ENCODE measurements at places on chromosomes 5 and 9.
A peak's percentile ranks its signal among the peaks of the same experiment; 100 is the strongest.

DNA sequence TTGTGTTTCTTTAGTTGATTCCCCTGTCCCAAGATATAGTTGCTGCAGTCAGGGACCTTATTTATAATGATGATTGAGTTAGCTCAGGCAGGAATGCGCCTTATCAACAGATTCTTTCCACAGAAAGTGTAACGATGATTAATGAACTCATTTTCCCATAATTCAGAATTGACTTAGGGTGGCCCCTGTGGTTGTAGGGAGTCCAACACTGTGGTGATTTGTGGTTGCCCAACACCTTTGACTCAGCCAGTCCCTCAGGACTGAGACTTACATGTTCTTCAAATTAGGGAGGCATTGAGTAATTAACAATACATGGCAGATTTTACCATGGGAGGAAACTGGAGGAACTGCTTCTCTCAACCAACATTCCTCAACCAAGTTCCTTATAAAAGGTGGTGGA, 221.9 kb downstream of the GABRG2 start:
- DNase-seq, result no peak

- DNase-seq, result no peak
These were observed 92.4 kb downstream of the KCNT1 start for GRCh38 chr9:135794361-135794885.

DNA sequence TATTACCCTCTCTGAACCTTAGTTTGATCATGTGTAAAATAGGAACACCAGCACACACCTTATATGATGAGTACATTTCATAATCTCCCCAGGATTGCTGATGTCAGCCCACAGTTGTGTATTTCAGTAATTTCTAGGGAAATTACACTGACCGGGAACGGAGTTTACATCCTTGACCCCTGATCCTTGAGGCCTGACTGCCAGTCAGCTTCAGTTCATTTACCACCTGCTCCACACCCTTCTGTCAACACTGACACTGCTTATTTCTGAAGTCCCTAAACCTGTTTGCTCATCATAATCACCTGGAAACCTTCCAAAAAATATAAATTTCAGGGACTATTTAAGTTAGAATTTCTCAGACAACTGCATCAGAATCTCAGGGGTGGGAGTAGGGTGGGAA, 55.3 kb downstream of the ZNF622 start:
- no peak for DNase-seq

DNA sequence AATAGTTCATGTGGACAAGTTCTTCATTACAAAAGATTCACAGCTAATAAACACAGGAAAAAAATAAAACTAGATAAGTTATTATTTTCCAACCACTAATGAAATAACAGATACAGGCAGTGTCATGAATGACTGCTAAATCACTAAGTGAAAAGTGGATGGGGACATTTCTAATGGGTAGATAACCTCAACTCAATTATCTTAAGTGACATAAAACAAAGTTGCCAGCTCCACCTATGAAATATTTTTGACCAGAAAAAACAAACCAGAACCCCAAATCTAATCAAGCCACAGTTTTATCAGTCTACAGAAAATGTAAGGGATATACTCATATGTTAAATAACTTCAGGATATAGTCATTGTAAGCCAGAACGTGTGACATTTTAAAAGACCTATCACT, 74.4 kb downstream of the AGTPBP1 start:
- no peak for DNase-seq

GRCh38 chr9:113215132-113215531, 5.9 kb downstream of the FKBP15 start:
- no peak for DNase-seq

DNA sequence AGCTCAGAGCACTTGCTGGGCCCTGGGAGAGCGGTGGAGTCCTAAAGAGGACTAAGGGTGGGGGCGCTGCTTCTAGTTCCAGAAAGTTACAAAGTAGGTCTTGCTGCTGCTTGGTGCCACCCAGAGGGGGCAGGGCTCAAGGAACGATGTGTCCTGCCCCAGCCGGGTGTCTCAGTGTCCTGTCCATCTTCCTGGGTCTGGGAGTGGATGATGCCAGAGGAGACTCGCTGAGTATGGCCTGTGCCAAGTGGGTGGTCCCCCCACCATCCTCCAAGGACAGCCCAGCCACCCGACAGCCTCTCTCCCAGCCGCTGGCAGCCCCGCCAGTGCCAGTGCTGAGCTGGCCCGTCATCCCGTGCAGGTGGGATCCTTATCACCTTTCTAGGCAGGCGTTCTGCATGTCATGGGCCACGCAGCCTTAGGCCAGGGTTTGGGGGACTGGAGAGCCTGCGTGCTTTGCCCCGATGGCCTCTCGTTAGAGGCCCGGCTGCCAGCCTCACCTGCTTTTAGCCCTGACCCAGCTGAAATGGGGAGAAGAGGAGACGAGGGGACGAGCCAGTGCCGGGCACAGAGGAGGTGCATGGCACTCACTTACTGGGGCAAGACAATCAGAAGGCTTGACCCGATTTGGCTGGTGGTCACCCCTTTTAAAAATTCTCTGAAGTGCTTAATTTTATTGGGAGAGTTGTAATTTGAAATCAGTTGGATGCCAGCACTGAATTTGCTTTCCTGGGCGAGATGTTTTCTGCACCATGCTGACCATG, 5.6 kb downstream of the WNK2 start:
- DNase-seq, result no peak

GRCh38 chr9:132993511-132993939, 15.0 kb downstream of the GFI1B start:
- no peak for DNase-seq

GRCh38 chr9:112033237-112034215, 136.9 kb downstream of the UGCG start:
- DNase-seq, result no peak

- no peak for DNase-seq
These were observed 81.9 kb downstream of the MED27 start for GRCh38 chr9:131997779-131998178.

- no peak for DNase-seq
These were observed 84.7 kb upstream of the BRINP1 start for GRCh38 chr9:119453980-119454379.

DNA sequence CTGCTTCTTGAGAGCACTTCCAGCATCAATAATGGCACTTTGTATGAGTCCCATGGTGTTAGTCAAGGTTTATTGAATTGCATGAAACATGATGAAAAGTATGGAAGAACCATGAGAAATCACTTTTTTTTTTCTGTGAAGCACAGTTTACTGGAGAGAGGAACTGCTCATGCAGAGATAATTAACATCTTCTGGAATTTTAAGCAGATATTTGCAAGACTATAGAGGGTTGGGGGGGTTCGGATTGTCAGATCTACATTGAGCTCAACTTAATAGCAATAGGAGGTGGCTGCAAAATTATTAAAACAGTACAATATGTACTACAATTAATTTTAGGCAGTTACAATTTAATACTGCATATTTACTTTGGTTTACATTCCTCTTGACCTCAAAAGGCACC, 204.4 kb upstream of the CDH10 start:
- DNase-seq, result no peak

GRCh38 chr5:145750199-145750598, 84.9 kb downstream of the PRELID2 start:
- DNase-seq, result no peak

- no peak for DNase-seq
These were observed 208.2 kb downstream of the ZNF608 start for GRCh38 chr5:124538191-124538590.

- DNase-seq, result no peak
These were observed 109.6 kb upstream of the CNTLN start for GRCh38 chr9:17025281-17025680.

DNA sequence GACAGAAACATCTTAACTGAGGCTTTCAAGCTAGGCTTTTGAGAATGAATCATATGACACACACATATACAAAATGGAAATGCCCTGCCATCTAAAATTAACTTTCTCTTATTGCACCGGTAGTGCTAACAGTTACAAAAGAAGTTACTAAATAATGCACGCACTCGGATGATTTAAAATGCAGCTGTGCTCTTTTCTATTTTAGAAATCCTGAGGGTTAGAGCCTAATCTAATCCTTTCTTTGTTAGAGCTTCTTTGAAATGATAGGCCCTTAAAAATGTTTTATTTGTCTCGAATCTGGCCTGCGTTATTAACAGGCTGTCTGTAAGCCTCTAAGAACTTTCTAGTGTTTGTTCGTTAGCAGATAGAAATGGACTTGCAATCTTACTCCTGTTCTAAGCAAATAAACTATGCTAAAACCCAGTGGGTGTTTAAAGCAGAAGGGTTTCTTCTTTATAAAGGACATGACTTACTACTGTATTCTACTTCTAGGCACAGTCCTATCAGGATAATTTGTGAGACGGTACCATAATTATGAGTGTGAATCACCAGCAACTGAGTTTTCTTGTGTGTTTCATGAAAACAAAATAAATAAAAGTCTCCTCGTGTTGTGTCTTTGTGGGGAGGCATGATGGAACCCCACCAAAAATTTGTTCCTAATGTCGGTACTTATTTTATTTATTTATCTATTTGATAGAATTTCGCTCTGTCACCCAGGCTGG, 69.2 kb upstream of the MYO10 start:
- DNase-seq, result no peak

- peak; percentile 38 for DNase-seq
These were observed at the start of gene FBLL1 for GRCh38 chr5:168528521-168529373. Gene FBLL1 (plus strand): TSS chr5:168529305. CDS start chr5:168529505, 200 bp downstream.

GRCh38 chr9:87455407-87455806, 42.3 kb upstream of the DAPK1 start:
- DNase-seq, result no peak

DNA sequence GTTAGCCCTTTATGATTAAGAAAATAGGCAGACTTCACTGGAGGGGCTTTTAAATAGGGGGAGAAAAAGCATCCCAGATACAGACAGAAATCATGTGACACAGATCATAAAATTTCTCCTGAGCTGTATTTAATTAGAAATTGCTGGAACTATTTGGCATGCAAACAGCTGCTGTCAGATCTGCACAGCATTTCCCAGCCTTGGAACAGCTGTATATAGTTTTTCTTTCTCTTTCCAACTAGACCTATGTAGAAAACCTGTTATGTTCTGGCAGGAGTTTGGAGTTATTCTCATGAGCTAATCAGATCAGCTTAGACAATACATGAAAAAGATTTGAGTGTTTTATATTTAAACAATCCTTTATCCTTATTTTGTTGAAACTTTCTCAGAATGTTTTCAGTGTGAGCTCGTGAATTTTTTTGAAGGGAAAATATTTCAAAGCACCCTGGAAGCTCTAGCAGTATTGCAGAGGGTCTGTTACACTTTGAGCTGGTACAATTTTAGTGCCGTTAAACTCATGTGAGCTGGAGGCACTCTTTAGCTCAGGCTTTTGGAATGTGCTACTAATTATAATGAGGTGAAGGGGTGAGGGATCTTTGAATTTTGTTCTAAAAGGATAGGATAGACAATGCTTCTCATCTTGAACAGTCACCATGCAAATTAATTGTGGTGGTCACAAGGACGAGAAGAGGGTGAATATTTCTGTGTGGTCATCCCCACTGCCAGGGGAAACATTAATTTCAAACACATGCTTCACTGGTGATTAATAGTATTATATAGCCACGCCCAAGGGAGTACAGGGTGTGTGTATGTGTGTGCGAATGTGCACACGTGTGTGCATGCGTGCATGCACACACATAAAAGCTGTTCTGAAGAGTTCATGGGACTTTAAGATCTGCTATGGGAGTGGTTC, 239.4 kb upstream of the FBXL7 start:
- DNase-seq, result no peak
